ENCODE measurements at places on chromosomes 1 and 21. TPM values are rescaled to one million over a fixed set of nuclear protein-coding genes. Genes with fewer than 3 reads are reported as not detected.

DISC1 gene
- 2.2 TPM for polyA plus RNA-seq

S100A7 gene
- not detected for polyA plus RNA-seq

OR2M3 gene
- polyA plus RNA-seq: not detected

IGFN1 gene
- polyA plus RNA-seq: 0.04 TPM

OR2L3 gene
- polyA plus RNA-seq: not detected

H3-3A gene
- polyA plus RNA-seq: 253 TPM

ILDR2 gene
- not detected for polyA plus RNA-seq

CPTP gene
- polyA plus RNA-seq: 15.4 TPM
